ENCODE measurements at places on chromosomes 2 and 18.
A peak's percentile ranks its signal among the peaks of the same experiment; 100 is the strongest.

- no peak for DNase-seq
Observed at GRCh38 chr2:140117386-140117785, 1337.2 kb upstream of the NXPH2 start.

DNA sequence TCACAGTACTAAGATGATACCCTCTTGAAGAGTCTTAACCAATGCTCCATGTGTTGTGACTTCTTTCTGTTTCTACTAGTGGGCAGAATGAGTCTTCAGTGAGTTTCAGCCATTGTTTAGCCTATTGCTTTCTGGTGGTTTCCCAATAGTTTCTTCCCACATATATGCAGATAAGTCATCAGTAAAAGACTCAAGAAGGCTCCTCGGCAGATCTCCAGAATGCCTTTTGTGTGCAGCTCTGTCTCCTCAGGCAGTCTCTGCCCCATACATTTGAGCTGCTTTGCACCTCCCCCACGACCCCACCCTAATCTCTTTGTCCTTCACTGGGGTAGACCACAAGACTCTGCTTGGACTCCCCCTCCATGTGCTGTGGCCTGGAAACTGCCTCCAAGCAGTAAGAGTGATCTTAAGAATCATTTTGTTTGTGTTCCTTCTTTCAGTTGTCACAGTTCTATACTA lies 71.6 kb upstream of the CHRNA1 start:
- DNase-seq: no peak

GRCh38 chr2:18749912-18750526 lies 160.7 kb upstream of the NT5C1B start:
- DNase-seq: no peak

GRCh38 chr2:152587187-152587947 lies 129.9 kb downstream of the PRPF40A start:
- no peak for DNase-seq

- no peak for DNase-seq
Observed at GRCh38 chr18:76547296-76547695, 52.3 kb upstream of the ZNF516 start.

DNA sequence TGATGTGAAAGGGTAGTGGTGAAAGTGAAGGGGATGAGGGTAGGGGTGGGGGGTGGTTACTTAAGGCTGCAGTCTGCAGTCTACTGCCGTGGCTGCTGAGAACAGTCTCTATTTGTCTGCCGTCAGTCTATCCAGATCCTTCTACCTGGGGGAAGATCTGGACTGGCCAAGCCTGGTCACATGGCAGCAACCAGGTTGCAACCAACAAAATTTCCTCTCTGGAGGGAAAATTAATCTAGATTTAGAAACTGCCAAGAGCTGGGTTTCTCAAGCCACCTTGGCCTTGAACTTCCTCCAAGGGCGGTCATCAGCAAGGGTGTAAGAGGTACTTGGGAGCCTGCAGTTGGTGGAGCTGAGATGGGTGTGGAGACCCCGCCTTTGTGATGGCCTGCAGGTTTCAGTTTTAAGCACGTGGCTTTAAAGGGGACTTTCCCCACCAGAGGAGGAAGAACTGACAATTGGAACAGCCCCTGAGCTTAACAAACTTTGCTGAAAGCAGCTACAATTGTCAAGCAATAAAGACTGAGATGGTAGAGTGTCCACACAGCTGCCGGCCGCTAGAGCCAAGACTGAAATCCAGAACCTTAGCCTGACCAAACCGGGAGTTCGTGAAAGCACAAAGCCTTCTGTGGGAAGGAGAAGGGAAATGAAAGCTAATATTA lies 31.4 kb upstream of the KCMF1 start:
- DNase-seq: no peak

DNA sequence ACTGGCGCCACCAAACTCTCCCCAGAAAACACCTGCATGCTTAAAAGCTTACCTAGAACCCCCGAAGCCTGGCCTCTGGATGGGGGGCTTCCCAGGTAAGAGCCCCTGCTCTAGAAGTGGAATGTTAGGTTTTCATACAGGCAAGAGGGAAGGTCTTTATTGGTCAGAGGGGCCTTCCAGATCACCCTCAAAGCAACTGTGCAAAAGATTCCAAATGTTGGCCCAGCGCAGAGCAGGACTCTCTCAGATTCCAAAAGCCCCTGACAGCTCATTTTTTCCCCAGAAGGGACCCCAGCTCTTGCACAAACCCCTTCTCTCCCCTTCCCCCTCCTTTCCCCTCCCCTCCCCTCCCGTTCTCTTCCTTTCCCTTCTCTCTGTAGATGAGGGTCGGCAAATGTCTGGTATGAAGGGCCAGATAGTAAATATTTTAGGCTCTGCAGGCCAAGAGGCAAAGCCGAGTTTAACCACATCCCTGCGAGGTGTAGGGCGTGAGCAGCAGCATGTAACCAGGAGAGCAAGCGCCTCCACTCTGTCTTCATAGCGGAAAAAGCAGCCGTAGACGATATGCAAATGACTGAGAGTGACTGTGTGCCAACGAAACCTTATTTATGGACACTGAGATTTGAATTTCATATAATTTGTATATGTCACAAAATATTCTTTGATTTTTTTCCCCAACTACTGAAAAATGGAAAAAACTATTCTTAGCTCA lies 116.9 kb downstream of the SMAD7 start:
- DNase-seq: peak; percentile 62

GRCh38 chr2:222232839-222233238 lies 66.0 kb downstream of the PAX3 start:
- no peak for DNase-seq

- DNase-seq: no peak
Observed at GRCh38 chr18:3758531-3758930, 308.6 kb downstream of the TGIF1 start.

DNA sequence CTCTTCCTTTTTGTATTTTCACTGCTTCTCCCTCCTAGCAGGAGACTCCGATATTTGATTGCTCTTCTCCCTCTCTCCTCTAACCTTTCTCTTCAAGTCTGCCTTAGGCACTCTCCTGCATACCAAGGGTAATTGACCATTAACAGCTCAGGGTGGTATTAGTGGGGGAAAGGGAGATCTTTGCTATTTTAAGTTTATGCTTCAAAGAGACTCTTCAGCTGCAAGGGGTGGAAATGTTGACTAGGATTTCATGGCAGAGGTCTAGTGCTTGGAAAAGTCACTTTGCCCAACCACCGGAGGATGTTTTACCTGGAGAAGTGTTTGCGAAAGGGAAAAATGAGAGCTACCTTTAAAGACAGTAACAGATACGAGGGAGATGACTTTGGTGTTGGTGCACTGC lies 453.7 kb downstream of the SLC4A3 start:
- no peak for DNase-seq

GRCh38 chr2:138649571-138649970 lies 130.6 kb downstream of the NXPH2 start:
- DNase-seq: no peak

- DNase-seq: no peak
Observed at GRCh38 chr2:44004735-44005602, 9.2 kb upstream of the LRPPRC start.

GRCh38 chr2:80141007-80141726 lies 163.4 kb downstream of the LRRTM1 start:
- DNase-seq: no peak

DNA sequence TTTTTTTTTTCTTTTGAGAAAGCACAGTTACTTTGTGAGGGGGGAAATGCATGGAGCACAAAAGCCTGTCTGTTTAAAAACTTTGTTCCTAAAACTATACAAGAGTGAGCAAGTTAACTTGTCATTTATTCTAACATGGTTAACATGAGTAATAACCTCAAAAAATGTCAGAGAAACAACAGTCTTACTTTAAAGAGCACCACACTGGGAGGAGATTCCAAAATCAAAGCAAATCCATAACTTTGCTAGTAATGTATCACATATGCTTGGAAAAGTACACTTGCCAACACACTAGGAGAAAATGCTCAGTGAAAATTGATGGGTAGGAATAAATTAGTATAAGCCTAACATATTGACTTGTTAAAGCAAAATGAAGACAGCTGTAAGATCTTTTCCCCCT lies 157.1 kb downstream of the PRPF40A start:
- no peak for DNase-seq

- DNase-seq: peak; percentile 8
Observed at GRCh38 chr18:27073404-27073830, 111.7 kb downstream of the CHST9 start.

DNA sequence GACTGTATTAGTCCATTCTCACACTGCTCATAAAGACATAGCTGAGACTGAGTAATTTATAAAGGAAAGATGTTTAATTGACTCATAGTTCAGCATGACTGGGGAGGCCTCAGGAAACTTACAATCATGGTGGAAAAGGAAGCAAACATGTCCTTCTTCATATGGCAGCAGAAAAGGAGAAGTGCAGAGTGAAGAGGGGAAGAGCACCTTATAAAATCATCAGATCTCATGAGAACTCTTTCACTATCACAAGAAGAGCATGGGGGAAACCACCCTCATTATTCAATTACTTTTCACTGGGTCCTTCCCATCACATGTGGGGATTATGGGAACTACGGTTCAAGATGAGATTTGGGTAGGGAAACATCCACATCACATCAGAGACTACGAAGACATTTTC lies 43.0 kb upstream of the CAVIN2 start:
- DNase-seq: no peak

GRCh38 chr2:147046473-147046872 lies 798.4 kb upstream of the ACVR2A start:
- DNase-seq: no peak

DNA sequence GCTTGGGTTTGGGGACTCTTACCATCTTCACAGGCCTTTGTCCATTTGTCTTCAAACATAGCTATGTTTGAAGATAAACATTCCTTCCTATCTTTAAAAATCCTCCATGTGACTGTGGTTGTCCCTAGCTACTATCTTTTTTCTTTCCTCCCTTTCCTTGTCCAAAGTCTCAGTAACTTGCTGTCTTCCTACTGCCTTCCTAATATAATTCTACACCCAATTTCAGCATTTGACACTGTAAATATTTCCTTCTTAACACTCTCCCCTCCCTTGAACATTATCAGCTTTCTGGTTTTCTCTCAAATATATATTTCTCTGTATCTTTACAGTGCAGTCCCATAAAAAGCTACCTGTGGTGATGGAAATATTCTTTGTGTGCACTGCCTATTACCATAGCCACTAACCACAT lies 5.3 kb upstream of the SP3 start:
- DNase-seq: no peak
